ENCODE measurements at places on chromosomes 4 and X. TPM values are rescaled to one million over a fixed set of nuclear protein-coding genes. Genes with fewer than 3 reads are reported as not detected.

The MAGEB1 gene
- not detected for total RNA-seq

The BMPR1B gene
- under 0.01 TPM for total RNA-seq

The MAGED4B gene
- total RNA-seq, result 46.1 TPM

The KLKB1 gene
- not detected for total RNA-seq

The ABCD1 gene
- total RNA-seq, result 6.8 TPM

The ARX gene
- not detected for total RNA-seq

The ETNPPL gene
- total RNA-seq, result not detected

The NUP62CL gene
- total RNA-seq, result not detected

The BGN gene
- 16.6 TPM for total RNA-seq

The VCX2 gene
- not detected for total RNA-seq

The ATP2B3 gene
- under 0.01 TPM for total RNA-seq

The CPE gene
- 1.9 TPM for total RNA-seq

The CRMP1 gene
- under 0.01 TPM for total RNA-seq

The RIPPLY1 gene
- total RNA-seq, result not detected

The RXFP1 gene
- 0.09 TPM for total RNA-seq

The HDX gene
- 5.5 TPM for total RNA-seq

The FRYL gene
- 138 TPM for total RNA-seq

The PPP1R3F gene
- total RNA-seq, result 8.1 TPM

The SSX4B gene
- not detected for total RNA-seq

The APEX2 gene
- total RNA-seq, result 6.0 TPM

The NLGN3 gene
- total RNA-seq, result 0.09 TPM

The MBNL3 gene
- total RNA-seq, result 0.99 TPM

The CPLX1 gene
- total RNA-seq, result 0.47 TPM
